Lung (tissue), 17 donors: ENCODE measurements at places on chromosomes 13 and 19.

DNA sequence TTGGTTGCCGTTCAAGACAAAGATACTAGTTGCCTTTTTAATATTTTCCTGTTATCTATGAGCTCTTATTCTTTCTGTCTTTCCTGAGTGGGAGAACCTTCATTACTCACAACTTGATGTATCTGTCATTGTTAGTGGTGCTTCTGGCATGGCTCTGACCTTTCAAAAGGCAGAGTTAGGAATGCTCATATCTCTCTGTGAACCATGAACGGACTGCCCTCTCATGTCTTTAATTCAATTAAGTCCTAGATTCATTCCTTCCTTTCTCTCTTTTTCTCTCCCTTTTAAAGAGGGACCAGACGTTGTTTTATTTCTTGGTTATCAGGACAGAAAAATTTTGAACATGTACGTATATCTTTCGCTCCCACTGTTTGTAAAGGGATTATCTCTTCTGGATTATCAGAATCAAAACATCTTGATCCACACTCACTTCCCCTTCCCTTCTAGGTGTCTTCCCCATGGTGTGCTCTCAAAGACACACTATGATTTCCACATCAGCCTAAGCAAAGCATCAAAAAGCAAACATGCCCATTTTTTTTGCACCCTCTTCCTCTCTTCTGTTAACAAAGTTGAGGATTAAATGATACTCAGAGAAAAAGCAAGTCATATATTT lies 90.3 kb downstream of the LRCH1 start:
- no peak for DNase-seq

DNA sequence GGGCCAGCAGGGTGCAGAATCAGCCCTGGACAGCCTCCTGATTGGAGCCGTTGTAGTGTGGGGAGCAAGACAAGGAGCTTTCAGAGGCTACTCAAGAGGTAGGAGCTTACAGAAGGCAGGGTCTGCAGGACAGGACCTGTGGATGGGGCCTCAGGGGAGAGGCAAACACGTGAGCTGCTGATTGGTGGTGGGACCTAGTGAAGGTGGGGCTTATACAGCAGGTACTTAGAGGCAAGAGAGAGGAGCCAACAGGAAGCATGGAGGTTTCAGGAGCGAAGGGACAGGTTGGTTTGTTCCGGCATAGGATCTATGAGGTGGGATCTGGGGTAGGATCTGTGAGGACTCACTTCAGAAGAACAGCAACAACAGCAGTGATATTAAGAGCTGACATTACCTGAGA lies 32.4 kb downstream of the ZSWIM4 start:
- no peak for DNase-seq

DNA sequence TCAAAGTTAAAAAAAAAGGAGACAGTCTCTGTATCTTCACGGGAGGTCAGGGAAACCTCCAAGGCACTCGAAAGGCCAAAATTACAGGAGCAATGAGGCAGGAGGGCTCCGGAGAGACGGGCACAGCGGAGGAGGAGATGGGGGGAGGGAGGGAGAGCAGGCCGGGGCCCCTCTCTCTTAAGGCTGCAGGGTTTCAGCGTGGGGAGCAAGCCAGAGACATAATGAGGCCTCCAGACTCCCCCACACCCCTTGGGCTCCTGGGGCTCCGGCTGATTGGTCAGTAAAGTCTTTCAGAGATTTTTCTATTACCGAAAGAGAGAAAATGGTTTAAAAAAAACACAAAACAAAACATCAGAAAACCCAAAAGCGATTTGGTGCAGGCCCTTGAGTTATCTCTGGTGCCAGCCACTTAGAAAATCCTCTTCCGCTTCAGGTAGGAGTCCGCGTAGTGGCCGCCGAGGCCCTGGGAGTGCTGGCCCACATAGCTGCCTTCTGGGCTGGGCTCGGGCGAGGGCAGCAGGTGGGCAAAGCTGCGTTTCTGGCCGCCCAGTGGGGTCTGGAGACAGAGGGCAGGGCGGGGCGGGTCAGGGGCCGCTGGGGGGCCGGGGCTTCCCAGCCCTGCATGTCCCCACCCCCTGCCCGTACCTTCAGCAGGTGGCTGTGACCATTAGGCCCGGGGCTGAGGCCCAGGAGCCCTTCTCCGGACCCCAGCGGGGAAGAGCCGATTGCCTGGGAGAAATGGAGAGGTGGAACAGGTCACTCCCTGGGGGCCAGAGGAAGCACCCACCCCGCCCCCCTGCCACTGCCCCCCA lies 1.4 kb upstream of the FDX2 start:
- DNase-seq, result no peak

GRCh38 chr19:17499648-17500446 lies 11.6 kb upstream of the PGLS start:
- DNase-seq, result peak; percentile 71

DNA sequence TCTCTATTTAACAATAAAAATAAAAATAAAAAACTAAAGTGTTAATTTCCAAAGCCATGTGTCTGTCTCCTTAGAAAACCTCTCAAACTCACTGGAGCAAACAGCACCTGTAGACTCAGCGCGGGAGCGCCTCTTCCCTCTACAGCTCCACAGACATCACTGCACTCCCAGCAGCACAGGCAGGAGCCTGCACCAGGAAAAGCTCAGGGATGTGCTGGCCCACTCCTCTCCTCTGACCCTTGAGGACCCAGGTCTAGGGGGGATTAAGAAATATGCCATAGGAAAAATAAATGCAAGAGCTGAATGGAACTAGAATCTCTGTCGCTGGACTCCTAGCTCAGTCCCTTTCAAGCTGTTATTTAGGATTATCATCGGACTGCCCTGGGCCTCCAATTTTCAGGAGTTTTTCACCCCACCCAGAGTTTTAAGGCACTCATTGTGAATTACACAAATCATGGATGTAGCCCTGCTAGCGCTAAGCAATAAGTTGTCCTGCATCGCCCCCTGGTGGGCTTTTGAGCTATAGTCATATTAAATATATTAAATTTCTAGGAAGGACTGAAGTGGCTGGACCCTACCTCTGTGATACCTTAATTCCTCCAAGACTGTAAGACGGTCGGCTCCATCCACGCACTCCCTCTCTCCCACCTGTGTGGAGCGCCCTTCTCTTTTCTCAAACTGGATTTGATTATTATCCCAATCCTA lies 333.9 kb downstream of the UQCRFS1 start:
- peak; percentile 71 for DNase-seq

DNA sequence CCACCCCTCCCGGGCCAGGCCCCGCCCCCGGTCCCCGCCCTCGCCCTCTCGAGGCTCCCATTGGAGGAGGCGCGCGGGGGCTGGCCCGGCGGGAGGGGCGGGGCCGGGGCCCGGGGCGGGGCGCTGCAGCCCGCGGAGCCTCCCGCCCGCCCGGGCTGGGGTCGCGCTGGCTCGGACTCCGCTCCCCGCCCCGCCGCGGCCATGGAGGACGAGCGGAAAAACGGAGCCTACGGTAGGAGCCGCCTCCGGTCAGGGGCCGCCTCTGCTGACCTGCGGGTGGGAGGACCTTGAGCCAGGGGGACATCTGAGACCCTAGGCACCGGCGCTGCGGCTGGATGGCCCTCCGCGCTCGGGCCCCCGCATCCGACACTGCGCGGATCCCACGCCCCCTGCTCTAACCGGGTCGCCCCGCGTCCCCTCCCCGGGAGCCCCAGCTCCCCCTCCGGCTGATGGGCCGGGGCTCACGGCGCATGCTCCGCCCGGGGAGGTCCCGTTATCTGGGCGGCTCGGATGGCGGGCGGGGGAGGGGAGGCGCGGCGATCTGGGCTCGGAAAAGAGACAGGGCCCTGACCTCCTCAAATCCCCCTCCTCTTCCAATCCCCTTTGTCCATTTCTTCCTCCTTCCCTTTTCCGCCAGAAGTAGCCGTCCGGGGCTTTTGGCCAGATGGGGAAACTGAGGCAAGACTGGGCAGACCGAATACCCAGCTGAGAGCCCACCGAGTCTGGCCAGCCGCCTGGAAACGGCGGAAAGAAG lies 15.4 kb upstream of the AP1M2 start:
- DNase-seq, result peak; percentile 83

DNA sequence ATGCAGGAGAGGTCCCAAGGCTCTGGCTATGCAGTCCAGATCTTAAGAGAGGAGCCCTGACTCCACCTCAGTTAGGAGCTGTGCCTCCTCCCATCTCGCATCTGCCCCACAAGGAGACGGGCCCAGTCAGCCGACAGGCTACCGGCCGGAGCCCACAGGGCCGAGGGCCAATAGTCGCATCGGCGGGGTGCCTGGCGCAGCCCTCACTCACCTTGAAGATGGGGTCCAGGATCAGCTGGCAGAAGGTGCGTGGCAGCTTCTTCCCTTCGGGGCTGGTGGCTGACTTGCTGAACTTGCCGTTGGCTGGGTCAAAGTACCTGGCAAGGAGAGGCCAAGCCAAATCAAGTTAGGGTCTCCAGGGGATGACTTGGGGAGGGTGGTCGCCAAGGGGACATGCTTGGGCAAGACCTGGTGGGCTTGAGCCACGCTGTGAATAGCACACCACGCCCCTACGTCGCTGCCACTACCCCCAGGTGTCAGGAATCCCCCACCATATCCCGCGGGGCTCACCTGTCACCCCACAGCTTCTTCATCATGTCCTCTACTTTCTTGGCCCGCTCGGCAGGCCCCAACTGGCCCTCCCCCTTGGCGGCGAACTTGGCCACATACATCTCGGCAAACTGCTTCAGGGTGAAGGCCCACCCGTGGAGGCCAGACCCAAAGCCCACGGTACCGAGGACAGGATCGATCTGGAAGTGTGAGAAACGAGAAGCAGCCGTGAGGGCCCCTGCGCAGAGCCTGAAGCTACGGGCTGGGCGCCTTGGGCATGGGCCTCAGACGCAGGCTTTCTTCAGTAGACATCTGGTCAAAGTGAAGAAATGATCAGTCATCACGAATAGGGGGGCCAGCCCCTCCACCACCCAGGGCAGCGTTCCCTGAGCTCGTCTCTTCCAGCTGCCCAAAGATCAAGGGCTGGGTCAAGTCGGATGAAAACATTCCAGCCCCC lies 3.3 kb downstream of the EEF2 start:
- DNase-seq, result no peak

DNA sequence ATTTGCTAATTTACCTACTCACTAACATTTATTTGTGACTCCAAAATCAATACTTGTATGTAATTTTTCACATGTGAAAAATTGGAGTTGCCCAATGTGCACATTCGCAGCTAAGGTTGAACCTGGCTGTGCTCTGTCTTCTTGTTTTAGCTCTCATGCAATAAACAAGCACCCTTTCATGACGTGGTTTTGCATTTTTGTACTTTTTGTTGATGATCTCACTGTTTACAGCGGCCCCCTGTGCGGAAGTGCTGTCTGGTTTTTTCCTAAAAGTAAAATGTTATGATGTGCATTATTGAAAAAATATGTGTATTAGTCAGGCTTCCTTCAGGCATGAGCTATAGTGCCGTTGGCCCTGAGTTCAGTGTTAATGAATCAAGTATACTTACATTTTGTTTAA lies 18.1 kb downstream of the DGKH start:
- DNase-seq, result no peak

DNA sequence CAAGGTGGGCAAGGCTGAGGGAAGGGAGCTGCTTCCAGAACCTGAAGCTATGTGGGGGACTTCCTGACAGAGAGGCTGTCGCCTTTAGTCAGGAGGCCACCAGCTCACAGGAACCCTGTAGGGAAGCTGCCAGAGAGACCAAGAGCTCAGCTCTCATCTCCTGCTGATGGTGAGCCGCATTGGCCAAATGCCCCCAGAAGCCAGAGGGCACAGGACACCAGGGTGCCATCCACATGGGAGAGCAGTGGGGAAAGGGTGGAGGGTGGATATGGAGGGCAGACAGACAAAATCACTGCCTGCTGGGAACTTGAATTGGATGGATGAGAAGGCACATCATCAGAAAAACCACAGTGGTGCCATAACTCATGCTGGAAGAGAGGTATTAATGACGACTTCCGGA lies 36.0 kb downstream of the SERP2 start:
- no peak for DNase-seq

DNA sequence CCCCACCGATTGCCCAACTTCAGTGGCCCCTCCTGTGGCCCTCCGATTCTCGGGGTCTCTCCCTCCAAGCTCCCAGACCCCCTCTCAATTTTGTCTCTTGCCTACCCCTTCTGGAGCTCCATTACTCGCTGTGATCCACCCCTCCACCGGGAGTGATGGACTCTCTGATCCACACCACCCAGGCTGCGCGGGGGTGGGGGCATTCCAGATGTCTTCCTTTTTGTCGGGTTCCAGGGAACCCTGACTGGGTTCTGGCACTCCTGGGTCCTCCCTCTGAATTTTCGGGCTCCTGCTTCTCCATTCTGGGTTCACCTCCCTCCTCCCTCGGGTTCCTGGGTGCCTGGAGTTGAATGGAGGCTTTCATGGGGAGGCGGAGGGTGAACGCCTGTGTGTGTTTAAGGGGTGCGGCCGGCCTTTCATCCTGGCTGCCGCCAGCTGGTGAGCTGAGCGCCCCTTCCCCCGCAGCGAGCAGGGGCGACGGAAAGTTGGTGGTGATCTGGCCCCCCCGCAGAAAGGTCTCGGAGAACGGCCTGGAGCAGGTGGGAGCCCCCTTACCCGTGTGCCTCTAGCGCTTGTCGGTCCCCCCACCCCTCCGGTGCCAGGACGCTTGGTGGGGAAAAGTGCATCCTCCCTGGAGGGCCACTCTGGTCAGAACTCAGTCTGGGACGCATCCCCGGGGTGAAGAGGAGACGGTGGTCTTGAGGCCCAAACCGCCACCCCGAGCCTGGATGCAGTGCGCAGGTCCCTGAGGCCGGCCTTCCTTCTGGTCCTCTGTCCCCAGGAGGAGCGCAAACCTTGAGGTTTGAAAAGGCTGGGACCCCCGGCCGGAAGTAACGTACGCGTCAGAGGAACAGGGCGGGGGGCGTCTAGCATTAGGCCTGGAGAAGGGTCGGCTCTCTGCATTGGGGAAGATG lies 1.6 kb downstream of the MISP3 start:
- peak; percentile 43 for DNase-seq

DNA sequence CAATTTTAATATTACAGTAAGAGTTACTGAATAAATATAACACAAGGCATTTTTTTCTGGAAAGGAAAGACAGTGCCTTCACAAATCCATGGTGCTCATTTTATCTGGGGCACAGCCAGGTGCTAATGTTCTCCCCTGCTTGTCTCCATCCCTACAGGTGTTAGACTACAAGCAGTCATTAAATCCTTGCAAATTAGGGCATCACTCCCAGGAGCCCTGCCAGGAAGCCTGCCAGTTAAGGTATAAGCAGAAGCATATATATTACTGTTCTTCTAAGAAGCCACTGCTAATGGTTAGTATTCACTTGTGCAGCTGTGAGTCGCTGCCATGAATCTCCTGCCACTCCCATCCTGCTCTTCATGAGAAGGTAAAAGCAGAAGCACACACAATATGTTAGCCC lies 149.7 kb downstream of the OXGR1 start:
- DNase-seq, result no peak

DNA sequence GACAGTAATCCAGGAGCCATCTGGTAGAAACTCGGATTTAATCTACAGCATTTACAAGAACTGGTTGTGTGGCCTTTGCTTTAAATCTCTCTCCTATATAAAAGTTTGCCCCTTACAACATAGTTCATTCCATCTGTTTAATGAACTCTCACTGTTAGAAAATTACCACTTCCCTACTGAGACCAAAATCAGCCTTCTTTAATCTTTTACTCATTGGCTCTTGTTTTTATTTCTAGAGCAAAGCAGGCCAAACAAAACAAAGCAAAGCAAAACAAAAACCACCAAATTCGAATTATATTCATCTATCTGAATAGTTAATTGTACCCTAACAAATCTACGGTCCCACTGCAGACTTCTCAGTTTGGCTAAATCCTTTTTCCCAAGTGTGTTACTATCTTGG lies 127.0 kb downstream of the UGGT2 start:
- no peak for DNase-seq
